M059J (cell line): ENCODE measurements at places on chromosomes 5 and 9. TPM values are rescaled to one million over a fixed set of nuclear protein-coding genes. Genes with fewer than 3 reads are reported as not detected.

DNA sequence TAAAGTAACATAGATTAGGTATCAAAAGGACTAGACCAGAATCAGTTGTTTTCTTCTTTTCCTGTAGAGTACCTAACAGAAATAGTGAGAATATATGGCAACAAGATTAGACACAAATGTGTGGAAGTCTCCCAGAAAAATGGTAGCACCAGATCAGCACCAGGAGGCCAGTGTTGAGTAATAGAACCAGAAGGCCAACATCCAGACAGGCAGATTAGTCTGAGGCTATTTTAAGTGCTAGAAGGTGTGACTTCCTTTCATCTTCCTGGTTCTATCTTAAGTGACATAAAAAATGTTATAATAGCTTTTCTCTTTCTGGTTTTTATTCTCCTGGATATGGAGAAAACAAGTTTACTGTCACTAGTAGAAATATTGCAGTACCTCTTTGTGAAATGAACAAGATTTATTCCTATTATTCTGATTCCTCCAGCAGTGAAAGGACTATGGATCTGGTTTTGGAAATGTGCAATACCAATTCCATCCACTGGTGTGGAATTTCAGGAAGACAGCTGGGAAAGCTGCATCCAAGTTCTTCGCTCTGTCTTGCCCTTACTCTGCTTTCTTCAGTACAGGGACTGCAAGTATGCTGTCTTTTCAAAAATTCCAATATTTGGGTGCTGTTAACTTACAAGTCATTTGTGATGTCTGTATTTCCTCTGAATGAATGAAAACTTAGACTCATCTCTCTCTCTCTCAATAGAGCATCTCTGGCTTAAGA, 39.1 kb downstream of the SHLD3 start:
- peak; percentile 17 for DNase-seq

DNA sequence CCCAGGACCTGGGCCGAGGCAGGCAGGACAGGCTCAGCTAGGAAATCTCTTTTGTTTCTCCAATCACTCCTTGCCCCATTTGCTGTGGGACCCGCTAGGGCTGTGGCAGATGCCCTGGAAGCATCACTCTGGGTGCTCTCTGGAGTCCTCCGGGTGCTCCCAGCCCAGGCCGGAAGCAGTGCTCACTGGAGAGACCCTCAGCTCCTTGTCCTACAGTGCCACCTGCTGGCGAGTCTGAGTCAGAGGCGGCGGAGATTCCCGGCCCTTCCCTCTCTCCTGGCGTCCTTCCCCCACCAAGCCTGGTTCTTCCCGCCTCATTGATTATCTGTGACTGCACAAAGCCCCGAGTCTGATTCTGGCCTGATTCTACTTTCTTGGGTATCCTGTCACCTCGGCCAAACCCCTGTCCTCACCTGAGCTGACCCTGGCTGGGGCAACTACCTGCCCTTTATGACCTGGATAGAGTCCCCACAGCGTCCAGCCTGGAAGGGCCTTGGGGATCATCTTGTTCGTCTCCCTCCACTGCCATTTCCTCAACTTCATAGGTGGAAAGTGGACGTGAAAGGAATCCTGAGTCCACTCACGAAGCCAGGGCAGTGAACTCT, 7.3 kb upstream of the BARHL1 start:
- DNase-seq: peak; percentile 63

Gene HTR1A
- total RNA-seq: not detected in 2 replicates

DNA sequence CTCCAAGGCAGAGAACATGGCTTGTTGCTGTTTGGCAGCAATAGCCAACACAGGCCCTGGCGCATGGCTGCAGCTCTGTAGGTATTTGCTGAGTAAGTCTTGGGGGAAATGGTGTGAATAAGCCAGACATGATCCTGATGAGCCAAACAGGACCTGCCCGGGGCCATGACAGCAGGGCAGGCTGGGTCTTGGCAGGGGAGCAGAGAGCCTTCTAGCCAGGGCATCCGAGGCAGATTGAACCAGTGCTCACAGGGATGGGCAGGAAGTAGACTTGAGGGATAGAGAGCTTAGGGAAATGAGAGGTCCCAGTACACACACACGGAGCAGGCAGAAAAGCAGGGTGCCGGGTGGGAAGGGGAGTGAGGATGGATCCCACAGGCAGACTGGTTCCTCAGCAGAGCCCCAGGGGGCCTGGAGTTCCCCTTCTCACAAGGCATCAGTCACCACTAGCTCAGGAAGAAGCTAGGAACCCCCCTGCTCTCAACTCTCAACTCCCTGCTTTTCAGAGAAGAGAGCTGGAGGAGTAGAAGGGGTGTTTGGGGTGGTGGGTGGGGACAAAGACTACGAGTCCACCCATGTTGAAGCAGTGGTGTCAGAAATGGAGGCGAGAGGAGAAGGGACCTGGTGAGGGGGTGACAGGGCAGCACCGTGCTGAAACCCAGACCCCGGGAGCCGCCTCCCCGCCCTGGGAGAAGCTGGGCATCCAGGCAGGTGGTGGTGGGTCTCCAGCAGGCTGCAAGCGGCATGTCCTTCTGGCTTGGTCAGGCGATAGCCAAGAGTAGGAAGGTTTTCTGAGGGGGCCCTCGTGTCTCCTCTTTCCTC, 111.1 kb downstream of the RGS3 start:
- peak; percentile 90 for DNase-seq

- peak; percentile 77 for DNase-seq
These were observed 151.6 kb upstream of the MEF2C start for GRCh38 chr5:89034588-89034987.

- DNase-seq: no peak
These were observed 12.4 kb upstream of the ANKRD55 start for GRCh38 chr5:56245481-56245880.

Gene SLC2A6
- total RNA-seq: 12.2 and 14.6 TPM in 2 replicates

DNA sequence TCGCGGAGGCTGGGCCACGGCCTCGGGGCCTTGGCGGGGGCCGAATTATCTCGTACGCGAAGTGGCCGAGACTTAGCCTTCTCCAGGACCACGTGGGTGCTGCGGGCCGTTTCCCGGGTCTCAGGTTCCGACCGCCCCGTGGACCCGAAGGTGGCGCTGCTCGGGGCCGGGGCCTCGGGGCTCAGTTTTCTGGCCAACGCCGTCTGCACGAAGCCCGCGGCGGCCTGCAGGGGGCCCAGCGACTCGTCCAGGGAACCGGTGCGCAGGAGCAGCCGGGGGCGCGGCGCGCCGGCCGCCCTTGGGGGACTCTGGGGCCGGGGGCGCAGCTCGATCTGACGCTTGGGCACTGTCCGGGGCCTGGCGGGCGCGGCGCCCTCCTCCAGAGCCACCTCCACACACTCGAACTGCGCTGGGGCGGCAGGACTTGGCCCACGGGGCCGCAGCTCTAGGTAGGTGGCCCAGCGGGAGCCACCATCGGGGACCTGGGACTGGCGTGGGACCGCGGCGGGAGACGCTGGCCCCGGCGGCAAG, 716 bp downstream of the PROB1 start:
- no peak for DNase-seq

Gene TMEFF1
- 0.05 and 4.0 TPM in 2 replicates for total RNA-seq

Gene TPPP
- total RNA-seq: 0.07 and 0.25 TPM in 2 replicates

- peak; percentile 22 for DNase-seq
These were observed 15.1 kb downstream of the AK3 start for GRCh38 chr9:4725706-4726442.

DNA sequence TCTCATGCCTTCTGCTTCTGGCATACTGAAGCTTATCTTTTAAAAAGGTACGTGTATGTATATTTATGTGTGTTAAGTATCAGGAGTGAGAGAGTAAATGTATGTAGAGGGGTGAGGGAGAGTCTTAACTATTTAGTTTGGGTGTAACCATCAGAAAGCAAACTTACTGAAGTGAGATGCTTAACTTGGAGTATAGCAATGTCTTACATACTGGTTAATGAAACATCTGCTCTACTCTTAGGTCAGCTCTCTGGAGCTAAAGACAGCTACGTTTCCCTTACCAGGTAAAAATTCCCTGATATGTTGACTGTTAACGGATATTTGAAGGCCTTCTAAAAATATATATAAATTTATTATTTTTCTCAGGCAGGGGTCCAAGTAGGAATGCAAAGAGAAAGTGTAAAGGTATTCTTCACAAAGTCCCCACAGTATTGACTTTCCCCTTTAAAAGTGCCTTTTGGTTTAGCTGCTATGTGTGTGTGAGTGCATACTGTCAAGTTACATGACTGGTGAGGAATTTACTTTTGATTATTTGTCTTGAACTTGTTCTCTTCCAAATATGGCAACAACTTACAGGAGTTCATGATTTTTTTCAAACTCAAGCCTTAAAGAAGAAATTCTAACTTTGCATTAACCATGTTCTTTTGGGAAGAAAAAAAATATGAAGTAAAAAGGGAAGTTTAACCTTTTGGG, 12.3 kb upstream of the C5orf24 start:
- DNase-seq: no peak

Gene CATSPER3
- total RNA-seq: not detected in 2 replicates

DNA sequence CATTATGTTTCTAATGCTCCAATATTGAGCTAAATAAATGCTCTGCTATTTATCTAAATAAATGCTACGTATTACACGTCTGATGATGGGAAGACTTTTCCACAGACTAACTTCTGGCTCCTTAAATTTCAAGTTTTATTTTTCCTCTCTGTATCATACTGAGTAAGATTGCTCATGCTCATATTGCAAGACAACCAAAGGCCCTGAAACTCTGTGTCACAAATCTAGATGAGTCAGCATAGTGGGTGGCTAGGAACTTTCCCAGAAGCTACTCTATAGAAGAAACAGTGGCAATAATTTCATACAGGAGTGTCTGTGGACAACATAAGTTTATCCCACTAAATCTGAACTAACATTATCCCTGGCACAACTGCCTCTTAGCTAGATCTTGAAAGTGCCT, 53.0 kb upstream of the RFX3 start:
- peak; percentile 52 for DNase-seq

Gene MEF2C
- 7.6 and 7.7 TPM in 2 replicates for total RNA-seq

Gene CETN3
- 17.7 and 33.2 TPM in 2 replicates for total RNA-seq
